T-helper 1 cell (primary cell): ENCODE measurements at places on chromosomes 4 and X.

- no peak for DNase-seq
These were observed 82.9 kb downstream of the STOX2 start for GRCh38 chr4:183987987-183988392.

GRCh38 chrX:1391370-1391706 lies 575 bp downstream of the SLC25A6 start:
- DNase-seq: no peak

GRCh38 chrX:17521871-17522693 lies 147.1 kb downstream of the NHS start:
- no peak for DNase-seq

DNA sequence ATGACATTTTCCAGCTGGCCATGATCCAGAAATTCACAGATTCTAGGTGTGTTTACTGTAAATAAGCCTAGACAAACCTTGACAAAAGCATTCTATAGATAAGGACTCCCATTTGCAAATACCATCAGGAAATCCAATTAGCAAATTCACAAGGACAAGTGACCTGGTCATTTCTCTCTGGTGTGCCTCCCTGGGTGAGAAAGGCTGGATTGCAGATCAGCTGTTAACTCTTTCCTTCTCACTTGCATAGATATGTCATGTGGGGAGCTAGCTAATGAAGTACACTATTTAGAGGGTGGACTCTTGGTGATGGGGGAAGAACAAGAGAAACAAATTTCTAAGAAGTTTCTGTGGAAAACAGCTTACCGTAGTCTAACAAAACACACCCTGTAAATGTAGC lies 58.9 kb downstream of the MOSPD2 start:
- no peak for DNase-seq

- no peak for DNase-seq
These were observed 99.6 kb upstream of the FGF16 start for GRCh38 chrX:77347572-77347971.

DNA sequence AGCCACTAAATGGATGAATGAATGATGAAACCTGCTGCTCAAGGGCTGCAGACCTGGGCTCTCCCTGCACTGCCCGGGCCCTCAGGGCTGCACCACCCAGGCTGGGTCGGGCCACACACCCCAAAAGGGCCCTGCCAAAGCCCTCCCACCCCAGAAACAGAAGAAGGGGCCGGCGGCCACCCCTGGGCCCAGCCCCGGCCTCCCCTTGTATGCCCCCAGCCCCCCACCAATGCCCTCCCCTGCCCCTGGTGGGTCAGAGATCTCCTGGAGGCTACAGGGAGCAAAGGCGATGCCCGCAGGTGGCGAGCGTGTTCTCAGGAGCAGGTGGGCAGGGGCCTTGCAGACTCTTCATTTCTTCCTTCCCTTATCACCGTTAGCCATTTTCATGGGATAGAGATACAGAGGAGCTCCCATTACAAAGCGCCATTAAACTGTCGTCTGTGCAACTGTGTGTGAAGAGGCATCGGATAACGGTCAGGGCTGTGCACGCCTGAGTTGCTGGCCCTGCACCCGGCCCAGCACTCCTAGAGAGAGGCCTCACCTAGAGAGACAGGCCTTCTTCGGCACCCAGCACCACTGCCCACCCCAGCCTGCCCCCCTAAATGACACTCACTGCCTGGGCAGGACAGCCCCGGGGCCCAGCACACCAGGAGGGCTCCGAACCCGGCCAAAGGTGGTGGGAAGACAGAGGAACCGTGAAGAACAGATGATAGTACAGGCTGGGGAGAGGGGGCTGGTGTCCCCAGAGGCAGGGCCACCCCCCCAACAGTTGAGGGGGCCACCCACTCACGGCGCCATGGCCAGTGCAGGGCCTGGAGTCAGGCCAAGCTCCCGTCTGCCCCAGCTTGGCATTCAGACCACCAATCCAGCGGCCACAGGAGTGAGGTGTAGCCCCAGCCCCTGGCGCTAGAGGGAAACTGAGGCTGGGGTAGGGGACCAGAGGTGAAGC lies 133.7 kb downstream of the FAM53A start:
- no peak for DNase-seq

GRCh38 chr4:113355550-113356371 lies 306.3 kb downstream of the ANK2 start:
- peak; percentile 18 for DNase-seq

DNA sequence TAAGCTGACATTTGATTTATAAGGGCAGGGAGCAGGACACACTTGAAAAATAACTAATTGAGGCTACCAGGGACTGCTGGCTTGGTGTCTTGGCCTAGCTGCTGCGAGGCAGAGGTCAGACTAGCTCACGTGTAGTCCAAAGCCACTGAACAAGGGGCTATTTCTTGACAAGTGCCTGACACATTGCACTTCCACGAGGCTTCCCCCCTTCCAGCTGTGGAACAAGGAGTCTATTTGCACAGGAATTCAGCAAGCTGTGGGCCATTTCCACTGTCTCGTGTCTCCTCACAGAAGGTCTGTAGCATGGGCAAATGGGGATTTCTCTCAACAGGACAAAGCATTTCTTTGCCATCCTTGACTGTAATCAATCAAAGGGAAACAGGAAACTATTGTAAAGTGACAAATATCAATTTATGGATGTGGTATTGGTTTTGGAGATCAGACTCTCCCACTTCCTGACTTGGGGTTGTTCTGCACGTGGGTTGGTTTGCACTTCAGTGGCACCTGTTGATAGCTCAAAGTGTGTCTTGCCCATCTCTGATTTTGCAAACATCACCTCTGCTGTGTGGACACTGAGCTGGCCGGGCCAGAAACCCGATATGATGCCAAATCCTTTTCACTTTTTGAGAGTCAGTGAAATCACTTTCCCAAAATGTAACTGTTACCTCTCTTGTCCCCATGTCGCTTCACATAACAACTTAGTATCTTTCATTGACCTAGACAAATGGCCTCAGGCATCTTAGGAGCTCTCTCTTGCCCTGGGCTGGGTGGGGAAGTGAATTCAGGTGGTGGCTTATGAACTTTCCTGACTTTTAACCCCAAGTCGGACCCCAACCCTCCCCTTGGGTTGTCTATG lies 107.4 kb upstream of the MAMLD1 start:
- DNase-seq: no peak

GRCh38 chr4:151267822-151268535 lies 9.0 kb upstream of the PRSS48 start:
- DNase-seq: no peak

DNA sequence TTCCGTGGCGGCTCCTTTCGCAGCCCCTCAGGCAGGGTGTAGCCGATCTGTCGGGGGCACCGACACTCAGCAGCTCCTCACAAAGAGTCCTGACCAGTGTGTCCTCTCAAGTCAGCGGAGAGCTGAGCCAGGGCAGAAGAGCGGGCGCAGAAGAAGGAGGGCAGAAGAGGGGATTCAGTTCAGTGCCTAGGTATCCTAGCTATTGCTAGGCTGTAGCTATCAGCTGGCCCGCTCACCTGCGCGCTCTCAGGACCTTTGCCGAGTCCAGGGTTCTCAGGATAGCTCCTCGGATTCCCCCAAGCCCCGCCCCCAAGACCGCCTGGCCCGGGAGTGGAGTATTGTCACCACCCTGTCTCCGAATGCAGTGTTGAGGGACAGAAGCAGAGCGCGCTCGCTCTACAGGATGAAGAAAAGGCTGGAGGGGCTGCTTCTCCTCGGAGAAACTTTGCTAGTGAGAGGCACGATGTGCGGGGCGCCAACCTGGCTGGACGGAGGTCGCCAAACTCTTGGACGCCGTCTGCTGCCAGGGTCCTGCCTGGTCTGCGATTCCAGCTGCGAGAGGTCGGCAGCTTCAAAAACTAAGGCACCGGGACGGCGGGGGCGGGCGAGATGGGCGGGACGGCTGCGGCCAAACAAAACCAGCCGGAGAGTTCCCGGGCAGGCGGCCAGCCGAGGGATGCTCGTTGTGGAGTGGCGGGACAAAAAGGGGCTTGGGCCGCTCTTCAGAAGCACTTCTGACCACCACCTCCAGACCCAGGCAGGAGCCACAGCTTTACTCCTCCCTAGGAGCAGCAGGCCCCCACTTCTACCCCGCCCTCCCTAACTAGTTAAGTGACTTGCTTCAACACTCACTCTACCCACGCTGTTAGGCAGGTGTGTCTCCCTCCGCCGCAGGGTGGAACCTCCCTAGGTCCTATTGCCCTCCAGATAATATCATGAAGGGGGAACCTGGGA lies at the start of gene XKRX:
TSS of gene XKRX (minus strand) at position 258 of the 954 bp plus-strand sequence. CDS start 613 bp downstream, outside the sequence.
- DNase-seq: peak; percentile 29

DNA sequence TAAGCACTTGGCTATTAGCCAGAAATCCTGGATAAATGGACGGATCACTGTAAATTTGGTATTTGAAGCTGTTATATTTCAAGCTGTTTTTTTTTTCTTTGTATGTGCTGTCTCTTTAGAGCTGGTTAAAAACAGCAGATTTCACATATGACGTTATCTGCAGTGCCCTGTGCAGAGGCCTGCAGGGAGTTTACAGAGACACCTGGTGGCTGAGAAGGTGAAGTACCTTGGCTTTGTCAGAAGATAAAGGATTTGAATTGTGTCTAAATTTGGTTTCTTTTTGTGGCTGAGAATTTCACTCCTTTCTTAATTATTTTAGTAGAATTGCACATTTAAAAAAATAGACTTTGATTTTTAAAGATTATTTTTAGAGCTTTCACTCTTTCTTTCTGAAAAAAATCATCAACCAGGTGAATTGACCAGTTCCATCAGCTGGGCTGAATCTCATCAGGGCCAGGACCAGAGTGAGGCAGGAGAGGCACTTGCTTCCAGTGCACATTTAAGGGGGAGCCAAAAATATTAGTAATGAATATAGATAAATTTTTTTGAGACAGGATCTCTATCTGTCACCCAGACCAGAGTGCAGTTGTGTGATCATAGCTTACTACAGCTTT lies 9.6 kb upstream of the CHRNA9 start:
- DNase-seq: peak; percentile 31

- DNase-seq: no peak
These were observed 41.2 kb downstream of the SH3RF1 start for GRCh38 chr4:169229571-169230028.

DNA sequence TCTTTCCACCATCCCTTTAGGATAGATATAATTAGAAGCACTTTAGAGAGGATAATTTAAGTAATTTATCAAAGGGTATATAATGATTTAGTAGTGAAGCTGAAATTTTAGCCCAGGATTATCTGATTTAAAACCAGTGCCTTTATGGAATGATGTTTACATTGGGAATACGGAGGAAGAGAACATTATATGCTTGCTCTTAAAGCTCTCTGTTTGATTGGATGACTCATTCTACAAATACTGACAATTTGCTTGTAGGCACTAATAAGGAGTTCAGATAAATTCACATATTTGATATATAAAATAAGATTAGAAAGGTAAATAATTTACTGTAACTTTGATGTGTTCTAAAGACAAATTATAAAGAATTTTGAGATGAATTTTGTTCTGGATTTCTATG lies 84.7 kb downstream of the SH3BGRL start:
- no peak for DNase-seq

DNA sequence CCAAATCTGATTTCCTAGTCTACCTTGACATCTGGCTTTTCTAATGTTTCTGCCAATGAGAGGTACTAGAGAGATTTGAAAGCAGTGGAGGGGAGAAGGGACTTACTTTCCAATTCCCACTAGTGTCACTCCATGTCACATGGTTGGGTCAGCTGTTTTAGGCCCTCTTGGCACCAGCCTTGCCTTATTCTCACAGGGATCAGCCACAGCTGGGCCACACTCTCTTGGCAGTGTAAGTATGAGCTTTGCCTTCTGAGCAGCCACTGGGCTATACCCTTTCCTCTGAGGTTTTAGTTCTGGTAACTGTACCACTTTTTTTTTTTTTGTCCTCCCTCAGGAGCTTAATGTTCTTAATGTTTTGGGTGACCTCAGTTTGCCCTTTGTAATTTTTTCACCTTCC lies 10.2 kb upstream of the ADH1C start:
- no peak for DNase-seq

GRCh38 chrX:47683829-47684205 lies 24.8 kb upstream of the UXT start:
- DNase-seq: no peak

GRCh38 chrX:81378560-81378959 lies 176.7 kb downstream of the SH3BGRL start:
- no peak for DNase-seq

DNA sequence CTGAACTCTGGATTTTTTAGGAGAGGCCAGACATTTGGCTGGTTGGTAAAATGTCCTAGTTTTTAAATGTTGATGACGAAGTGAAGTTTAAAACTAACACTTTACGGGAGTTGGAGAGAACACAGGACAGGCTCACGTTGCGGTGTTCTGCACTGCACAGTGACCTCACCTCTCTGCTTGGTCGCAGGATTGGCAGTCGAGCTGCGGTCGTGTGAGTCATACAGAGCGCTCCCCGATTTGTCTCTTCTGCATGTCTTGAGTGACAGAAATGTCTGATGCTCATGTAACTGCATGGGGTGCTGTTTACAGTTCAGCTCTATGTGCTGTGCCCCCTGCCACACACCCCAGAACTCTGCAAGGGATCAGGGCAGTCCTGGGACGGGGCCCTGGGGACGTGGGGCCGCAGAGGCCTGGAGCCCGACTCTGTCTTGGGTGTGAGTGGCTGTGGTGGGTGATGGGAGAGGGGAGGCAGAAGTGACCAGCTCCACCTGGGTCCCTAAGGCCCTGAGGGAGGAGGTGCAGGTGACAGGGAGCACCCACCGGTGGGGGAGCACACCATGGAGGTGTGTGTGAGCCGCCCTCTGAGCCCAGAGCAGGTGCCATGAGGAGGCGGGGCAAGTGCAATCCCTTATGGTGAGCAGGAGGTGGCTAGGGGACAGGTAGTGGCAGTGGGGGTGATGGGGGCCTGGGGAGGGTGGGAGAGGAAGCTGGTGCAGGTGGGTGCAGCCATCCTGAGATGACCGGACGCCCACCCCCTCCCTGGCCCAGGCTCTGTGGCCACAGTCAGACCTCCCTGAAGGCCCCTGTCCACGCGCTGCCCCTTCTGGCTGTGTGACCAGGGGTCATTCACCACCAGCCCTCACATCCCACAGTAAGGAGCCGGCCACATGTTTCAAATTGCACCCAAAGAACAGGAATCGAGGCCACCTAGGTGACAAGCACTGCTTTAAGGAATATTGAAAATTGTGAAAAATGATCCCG lies 77.9 kb upstream of the ADRA2C start:
- DNase-seq: no peak

DNA sequence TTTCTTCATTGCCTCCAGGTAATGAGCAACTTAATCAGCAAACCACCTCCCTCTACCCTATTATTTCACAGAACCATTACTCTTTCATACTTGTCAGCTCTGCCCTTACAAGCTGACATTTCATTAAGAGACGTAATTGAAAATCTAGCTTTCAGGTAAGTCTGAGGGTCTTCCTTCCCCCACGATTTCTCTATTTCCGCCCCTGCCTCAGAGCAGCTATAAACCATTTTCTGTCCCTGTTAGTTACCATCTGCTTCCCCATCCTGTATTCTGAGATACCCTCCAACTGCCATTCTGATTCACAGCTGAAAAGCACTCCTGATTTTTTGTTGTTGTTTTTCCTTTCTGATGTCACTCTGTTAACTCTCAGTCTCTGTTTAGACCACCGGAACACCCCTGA lies 37.1 kb downstream of the SH3RF1 start:
- DNase-seq: no peak

- no peak for DNase-seq
These were observed 35.9 kb downstream of the NAP1L5 start for GRCh38 chr4:88661739-88662138.

- no peak for DNase-seq
These were observed 71.1 kb downstream of the HADH start for GRCh38 chr4:108060686-108061321.
